B cell (primary cell): ENCODE measurements at places on chromosomes 2 and 18.

GRCh38 chr2:137975280-137976271 lies 11.3 kb downstream of the HNMT start:
- DNase-seq: no peak

DNA sequence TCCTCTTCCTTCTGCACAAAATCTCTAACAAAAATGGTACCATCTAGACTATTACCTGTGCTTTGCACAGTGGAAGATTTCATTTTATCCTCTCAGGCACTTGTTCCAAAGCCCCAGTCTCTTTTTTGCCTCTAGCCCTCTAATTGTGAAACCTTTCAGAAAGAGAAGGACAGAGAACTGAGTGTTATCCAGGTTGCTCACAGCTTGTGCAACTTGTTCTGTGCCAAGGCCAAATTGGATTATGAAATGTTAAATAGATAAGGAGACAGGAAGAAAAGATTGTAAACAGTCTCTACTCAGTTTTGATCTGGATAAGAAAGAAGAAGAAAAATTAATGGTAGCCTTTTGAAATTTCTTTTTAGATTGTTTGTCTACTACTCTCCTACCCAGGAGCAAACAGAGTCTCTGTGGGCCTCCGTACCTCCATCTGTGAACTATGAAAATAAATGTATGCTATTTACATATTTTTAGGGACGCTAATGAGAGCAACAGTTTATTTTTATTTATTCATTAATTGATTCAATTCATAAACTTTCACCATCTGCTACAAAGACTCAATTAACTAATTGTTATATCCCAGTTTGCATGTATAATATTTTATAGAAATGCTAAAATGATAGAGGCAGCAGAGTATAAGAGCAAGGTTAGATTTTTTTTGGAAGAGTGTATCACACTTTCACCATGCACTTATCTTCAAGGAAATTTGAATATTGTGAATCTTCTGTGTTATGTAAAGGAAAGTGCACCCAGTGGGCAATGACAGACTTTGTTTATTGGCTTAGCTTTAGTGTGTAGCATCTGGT lies 339.0 kb upstream of the ETAA1 start:
- DNase-seq: no peak

GRCh38 chr2:181686576-181687185 lies 6.4 kb upstream of the NEUROD1 start:
- DNase-seq: peak; percentile 22

DNA sequence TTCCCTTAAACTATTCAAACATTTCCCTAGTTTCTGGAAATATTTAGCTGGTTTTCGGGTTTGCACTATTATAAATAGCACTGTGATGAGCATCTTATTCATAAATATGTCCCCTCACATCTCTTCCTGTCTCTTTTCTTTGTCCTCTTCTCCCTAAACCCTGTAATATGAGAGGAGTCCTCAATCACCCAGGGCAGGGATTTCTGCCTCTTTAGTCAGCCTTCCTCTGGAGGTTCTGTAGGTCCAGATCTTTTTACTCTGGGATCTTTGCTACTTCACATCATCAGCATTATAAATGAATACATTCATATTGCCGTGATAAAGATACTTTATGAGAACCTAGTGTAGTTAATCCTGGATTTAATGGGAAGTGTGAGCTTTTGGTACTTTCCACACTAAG lies 87.9 kb upstream of the TTN start:
- DNase-seq: no peak

DNA sequence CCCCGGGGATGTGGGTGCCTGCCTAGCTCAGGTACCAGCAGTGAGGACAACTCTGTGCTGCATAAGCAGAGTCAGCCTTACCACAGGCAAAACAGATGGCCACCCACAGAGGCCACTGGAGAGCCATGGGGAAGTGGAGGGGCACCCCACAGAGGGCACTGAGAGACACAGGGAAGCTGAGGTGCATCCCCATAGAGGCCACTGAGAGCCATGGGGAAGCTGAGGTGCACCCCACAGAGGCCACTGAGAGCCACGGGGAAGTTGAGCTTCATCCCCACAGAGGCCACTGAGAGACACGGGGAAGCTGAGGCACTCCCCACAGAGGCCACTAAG lies 134.1 kb upstream of the EPAS1 start:
- DNase-seq: no peak

GRCh38 chr2:215535125-215535668 lies 99.3 kb upstream of the FN1 start:
- no peak for DNase-seq

GRCh38 chr18:70249118-70249517 lies 39.7 kb upstream of the SOCS6 start:
- no peak for DNase-seq

GRCh38 chr2:73614105-73614504 lies 28.1 kb downstream of the NAT8 start:
- DNase-seq: no peak

DNA sequence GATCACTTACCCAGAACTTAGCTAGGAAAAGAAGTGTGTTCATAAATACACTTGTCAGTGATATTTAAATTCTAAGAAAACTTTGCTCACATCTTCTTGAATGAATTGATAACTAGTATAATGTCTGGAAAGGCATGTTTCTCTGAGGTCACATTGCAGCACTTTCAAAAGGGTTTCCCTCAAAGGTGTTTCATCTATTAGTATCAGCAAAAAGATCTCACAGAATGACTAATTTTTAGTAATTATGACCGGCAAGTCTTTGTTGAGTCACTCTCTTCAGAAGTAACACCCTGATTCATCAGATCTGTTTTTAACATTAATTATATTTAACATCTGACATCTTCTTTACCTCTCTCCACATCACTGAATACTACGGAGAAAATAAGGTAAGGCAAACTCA lies 222.3 kb downstream of the IKZF2 start:
- no peak for DNase-seq

DNA sequence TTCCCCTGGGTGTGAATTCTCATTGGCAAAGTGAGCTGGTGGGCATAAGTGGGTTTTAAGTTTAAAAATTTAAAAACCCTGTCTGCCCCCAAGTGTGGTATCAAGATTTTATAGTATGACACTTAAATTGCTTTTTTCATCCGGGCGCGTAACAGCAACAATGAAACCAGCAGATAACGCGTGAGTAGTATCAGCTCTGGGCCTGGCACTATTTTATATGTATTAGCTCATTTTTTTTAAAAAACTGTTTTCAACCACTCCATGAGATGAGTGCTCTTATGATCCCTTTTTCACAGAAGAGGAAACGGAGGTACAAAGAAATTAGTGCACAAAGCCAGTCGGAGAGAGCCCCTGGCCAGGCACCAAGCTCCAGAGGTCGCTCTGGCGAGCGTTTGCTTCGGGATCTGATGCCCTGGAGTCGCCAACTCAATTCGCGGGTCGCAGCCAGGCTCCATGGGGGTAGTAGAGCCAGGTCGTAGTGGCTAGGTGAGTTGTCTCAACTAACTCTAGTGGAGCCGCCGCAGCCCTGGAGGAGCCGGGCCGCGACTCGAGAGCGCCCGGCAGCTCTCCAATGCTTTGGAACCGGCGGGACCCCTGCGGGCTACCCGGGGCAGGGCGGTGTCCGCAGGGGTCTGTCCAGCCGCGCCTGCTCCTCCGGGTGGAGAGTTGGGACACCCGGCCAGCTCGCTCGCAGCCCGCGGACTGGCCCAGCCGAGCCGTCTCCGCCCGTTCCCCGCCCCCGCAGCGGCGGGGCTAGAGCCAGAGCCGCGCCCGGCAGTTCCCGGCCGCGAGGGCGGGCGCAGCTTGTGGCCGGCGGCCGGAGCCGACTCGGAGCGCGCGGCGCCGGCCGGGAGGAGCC lies at the start of gene IL1R1:
Gene IL1R1 (plus strand): TSS at position 777 of the 859 bp plus-strand sequence. CDS start 14,979 bp downstream, outside the sequence.
- DNase-seq: no peak

DNA sequence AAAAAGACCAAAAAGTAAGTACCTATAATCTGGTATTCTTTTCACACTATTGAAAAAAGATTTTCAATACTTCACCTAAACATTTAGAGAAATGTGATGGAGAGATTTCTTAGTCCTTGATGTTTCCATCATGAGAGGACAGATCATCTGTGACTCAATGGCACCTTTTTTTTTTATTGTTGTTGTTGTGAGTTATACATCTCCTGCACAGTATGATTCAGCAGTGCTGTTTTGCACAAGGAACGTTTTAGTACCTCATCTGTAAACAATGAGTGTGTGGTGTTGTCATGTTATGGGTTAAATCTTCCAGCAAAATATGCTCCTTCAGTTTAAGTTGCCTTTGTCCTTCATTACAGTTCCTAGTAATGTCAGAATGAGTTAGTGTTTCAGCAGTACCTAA lies 2.2 kb downstream of the KIAA1328 start:
- DNase-seq: no peak

DNA sequence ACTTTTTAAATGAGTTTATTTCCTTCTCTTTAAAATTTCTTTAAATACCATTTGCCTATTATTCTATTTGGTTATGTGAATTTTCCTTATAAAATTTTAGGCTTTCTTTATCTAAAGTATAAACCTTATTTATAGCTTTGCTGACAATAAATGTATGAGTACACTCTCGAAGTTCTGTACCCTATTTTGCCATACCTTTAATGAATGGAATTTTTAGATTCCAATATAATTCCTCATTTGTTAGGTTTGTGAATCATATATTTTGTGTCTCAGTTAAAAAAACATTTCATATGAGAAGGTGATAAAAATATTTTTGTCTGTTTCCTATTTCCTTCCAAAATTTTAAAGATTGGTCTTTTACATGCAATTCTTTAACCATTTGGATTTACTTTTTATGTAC lies 427.4 kb upstream of the SLC8A1 start:
- DNase-seq: no peak

DNA sequence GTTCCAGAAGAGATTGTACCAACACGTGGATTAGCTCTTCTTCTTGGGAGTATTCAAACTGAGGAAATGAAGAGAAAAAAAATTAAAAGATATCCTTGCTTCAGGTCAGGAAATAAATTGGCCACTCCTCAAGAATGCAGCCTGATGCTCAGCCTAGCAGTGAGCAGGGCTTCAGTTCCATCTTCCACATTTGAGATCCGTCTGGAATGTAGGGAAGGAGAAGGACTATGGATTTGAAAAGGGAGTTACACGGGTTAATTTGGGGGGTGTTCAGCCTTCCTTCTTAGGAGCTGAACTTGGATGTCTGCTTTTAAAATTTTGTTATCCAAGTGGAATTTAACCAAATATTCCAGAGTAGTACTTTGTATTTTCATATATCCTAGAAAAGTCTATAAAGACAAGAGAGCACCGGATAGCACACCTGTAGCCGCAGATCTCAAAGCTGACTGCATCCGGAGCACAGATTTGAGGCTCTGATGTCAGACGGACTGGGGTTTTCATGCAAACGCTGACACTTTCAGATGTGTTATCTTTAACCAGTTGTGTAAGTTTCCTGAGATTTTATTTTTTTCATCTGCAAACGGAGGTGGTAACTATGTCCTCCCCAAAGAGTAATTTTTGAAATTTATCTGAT lies 99.3 kb downstream of the COPS8 start:
- no peak for DNase-seq

- DNase-seq: no peak
Measured at GRCh38 chr2:85071096-85071495, 62.1 kb upstream of the TCF7L1 start.

DNA sequence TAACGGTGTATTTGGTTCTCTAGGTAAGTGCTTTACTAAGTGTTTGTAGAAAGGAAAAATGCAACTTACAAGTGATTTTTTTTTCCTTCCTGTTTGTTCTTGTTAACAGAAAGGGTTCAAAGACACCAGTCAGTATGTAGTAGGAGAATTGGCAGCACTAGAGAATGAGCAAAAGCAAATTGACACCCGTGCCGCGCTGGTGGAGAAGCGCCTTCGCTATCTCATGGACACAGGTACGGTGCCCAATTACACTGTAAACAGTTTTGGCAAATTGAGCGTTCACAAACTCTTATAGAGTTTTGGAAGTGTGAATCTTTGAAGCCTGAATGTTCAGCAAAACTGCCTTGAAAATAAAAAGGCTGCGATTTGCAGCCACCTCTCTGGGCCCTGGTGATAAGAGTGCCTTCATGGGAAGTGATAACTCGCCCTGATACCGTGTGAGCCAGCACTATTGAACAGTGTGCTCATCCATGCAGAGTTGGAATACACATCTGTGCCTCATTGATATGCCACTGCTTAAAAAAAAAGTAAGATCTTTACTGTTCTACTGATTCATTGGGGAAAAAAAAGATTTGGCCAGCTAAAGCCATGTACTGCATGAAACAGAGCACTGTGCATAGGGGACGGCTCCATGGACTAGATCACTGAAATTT lies 54.0 kb upstream of the OTX1 start:
- DNase-seq: no peak

GRCh38 chr2:203535078-203535783 lies at the start of gene RAPH1:
TSS of gene RAPH1 (minus strand) at chr2:203535301. CDS start at chr2:203495353, 39,948 bp downstream.
- peak; percentile 49 for DNase-seq

DNA sequence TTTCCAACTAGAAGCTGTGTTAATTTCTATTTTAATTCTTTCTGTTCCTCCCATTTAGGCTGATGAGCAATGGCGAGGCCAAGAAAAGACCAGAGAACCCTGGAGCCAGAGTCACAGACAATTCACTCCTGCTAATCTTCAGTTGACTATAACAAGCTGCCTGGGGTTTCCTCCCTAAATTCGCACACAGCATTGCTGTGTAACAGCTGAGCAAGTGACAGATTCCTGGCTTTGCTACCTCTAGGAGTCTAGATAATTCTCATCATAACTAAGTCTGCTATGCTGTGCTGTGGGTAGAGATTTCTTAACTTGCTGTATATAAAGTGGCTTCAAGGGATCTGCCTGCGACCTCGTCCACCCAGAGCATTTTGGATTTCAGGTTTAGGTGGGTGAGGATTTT lies 131.3 kb upstream of the REV1 start:
- DNase-seq: no peak

DNA sequence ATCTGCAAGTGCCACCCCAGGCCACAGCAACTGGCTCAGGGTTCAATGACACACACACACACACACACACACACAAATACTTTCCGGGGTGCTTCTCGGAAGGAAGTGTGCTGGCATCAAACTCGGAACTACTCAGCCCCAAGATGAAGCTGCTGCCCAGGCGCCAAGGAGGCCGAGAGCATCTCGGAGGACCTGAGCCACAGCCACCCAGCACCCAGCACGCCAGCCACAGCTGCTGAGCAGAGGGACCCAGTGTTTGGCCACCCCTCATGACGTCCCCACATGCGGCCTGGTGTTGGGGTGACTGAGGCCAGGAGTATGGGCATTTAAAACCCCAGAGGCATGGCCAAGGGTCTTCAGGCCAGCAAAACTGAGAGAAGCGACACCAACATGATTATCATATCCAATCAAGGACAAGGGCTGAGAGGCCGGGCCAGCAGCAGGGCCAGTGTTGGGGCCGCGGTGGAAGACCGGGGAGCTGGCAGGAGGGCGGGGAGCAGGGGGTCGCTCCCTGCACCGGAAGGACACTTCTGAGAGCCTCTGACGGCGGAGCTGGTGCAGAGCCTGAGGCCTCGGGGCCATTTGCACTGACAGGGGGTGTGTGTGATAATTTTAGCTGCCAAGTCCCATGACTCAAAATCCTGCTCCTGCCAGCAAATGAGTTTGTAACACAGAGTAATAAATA lies 61.8 kb downstream of the BIN1 start:
- no peak for DNase-seq
